ENCODE measurements at places on chromosomes 3 and 15.
A peak's percentile ranks its signal among the peaks of the same experiment; 100 is the strongest.

- DNase-seq: no peak
Observed at GRCh38 chr3:28835249-28835648, 445.6 kb upstream of the RBMS3 start.

- no peak for DNase-seq
Observed at GRCh38 chr3:4409415-4409814, 57.7 kb downstream of the SUMF1 start.

GRCh38 chr3:197550489-197550888, 5.3 kb downstream of the BDH1 start:
- no peak for DNase-seq

- DNase-seq: no peak
Observed at GRCh38 chr3:133440652-133441051, 40.8 kb downstream of the BFSP2 start.

GRCh38 chr15:66701422-66702034, 508 bp upstream of the SMAD6 start:
- no peak for DNase-seq

- no peak for DNase-seq
Observed at GRCh38 chr3:113051787-113052186, 61.0 kb downstream of the GTPBP8 start.

GRCh38 chr15:85756411-85757072, 38.2 kb downstream of the KLHL25 start:
- DNase-seq: no peak

GRCh38 chr3:49161197-49161596, 4.9 kb downstream of the CCDC71 start:
- no peak for DNase-seq

- no peak for DNase-seq
Observed at GRCh38 chr3:49341996-49342395, 2.1 kb upstream of the USP4 start.

- DNase-seq: no peak
Observed at GRCh38 chr3:130814691-130815472, 68.3 kb upstream of the PIK3R4 start.

DNA sequence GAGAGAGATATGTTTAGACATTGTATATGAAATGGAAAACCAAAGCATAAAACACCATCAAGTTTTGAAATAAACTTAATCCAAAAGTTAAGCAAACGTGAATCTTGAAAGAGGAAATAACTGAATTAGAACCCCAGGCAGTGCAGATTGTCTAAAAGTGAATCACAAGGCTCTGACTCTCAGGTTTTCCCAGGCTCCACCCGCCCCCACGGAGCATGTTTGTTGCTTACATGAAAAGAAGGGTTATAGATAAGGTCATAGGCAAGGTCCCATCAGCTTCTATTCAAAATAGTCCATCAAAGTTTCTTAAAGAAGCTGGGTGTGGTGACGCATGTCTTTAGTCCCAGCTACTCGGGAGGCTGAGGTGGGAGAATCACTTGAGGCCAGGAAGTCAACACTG, 29.0 kb upstream of the SLMAP start:
- DNase-seq: no peak

DNA sequence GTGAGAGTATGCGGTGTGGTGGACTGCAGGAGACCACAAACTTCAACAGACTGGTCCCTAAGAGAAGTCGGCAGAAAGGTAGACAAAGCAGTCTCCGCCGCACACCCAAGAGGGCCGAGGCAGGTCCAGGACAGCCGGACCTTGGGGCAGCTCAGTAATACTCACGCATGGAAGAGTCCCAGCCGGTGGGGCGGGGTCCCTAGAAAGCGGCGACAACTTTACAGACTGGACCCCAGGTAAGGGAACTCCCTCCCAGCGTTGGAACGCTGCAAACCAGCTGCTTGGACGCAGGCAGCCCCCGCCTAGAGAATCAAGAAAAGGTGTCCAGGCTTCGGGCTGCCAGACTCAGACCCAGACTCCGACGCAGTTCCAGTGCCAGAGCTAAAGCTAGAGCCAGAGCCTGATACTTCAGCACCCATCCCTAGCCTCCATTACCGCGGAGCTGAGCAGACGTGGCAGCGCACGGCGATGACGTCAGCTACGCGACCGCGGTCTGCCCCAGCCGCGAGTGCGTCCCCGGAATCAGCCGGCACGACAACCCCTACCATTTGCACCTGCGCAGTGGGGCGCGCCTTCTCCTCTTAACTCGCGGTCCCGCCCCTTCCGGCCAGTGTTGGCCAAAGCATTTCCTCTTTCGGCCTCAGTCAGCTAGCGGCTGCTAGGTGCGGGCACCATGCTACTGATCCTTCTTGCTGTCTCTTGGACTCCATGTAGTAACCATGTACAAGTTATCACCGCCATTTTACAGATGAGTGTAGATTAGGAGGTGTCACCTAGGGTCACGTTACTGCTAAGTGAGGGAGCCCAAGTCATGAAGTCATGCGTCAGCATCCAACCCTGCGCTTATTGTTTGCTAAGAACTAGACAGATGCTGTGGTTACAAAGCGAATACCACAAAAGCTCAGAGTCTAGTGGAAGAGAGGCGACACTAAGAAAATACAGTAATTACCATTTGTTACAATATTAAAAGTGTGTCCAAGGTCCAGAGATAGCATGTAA, at the start of gene TMEM39A:
Gene TMEM39A (minus strand): TSS at position 445 of the 999 bp plus-strand sequence. CDS start 1,541 bp downstream, outside the sequence.
- DNase-seq: peak; percentile 94

DNA sequence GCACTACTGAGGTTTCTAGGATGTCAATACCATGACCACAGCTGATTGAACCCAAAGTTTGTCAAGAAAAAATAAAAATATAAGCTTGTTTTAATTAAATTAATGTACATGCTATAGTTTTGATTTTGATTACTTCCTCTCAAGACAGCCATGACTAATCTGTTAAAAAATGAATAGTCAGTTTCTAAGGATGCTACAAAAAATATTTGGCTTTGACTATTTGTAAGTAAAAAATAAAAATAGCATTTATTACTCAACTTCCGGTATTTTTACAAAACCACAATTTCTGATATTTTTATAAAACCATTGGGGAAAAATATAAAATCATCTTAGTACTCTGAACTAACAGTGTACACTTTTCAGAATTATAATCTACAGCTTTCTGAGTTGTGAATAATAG, 12.1 kb upstream of the TEX9 start:
- no peak for DNase-seq

- peak; percentile 6 for DNase-seq
Observed at GRCh38 chr3:57078344-57078634, 17.8 kb downstream of the SPATA12 start.

GRCh38 chr15:50425219-50425618, 1.0 kb downstream of the USP8 start:
- no peak for DNase-seq

GRCh38 chr3:6578526-6578925, 282.4 kb upstream of the GRM7 start:
- no peak for DNase-seq

DNA sequence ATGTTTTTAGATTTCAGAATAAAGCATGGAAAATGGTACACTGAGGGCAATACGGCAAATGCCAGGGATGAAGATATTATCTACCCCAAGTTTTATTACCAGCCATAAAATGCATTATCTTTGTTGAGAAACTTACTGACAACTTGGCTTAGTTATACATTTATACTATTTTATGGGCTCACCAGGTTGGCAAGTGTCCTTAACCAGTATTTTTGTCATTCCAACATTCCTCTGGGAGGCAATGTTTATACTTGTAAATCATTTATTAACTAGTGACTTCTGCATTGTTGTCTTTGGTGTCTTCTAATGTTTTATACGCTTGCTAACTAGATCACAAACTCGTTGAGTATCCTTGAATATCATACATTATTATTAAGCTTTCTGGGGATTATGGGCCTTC, 18.0 kb upstream of the ADGRG7 start:
- DNase-seq: no peak

DNA sequence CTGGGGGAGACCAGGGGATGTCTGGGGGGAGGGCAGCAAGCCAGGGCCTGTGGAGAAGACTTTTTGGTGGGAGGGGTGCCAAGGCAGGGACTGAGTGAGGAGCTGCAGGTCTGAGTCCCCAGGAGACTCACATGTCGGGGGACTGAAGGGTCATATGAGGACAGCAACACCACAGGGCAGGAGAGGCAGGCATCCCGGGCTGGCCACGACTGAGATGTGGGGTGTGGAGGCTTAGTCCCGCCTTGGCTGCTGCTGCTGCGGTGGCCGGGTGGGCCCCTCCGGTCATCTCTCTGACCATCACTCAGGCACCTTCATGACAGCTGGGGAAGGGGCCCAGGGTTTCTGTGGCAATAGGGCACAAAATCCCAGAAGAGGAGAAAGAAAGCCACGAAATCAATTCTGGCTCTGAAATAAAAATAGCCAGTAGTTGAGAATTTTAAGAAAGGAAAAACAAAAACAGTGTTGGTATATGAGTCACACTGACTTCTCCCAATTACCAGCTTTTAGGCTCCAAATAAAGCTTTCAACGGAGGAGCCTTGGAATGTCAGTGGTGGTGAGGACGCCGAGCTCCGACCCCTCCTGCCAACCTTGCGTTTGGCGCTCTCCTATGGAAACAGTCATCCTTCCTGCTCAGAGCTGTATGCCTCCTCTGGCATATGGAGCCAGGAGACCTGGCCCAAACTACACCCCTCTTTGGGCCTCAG, 52.9 kb upstream of the ITGA11 start:
- no peak for DNase-seq

DNA sequence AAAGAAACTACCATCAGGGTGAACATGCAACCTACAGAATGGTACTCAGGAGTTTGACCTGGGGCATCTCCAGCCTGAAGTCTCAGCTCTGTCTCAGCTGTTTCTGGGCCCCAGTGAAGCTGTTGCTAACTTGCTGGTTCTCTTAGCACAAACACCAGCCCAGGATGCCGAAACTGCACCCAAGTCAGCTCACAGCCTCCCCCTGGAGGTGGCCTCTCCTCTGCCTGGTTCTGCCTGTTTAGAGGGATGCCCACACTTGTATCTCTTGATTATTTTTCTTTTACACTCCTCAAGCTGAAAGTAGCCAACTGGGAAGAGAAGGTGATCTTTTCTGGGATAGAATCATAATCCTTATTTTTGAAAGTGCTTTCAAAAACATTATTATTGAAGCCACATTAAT, 289.0 kb upstream of the RASGRP1 start:
- no peak for DNase-seq

DNA sequence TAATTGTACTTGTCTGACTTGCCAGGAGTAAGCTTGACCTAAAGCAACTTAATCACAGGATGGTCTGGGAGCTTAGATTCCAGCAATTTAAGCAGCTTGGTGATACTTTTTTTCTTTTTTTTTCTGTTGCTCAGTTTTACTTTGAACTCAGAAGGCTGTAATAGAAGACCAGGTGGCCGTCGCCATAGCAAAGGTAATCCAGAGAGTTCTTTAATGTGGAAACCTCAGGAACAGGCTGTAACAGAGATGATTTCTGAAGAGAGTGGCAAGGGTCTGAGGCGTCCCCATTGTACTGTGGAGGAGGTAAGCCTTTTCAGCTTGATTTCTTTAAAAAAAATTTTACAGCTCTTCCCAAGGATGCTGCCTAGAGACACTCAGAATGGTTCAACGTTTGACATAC, 20.1 kb downstream of the SENP2 start:
- DNase-seq: no peak

DNA sequence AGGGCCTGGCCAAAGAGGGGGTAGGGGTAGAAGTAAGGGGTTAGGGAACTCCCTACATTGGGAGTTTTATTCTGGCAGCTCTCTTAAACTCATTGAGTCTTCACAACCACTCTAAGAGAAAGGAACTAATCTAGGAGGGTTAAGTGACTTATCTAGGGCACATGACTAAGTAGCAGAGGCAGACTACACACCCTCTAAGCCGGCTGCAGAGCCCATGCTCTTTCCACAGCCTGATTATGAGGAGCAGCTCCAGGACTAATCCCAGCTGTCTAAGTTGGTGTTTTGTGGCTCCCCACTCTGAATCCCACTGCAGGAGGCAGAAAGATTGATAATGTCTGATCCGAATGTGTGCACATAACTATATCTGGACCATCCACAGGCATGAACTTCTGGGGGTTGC, 374.6 kb downstream of the EPHB1 start:
- DNase-seq: no peak

GRCh38 chr3:60743631-60744164, 507.6 kb downstream of the FHIT start:
- DNase-seq: no peak

DNA sequence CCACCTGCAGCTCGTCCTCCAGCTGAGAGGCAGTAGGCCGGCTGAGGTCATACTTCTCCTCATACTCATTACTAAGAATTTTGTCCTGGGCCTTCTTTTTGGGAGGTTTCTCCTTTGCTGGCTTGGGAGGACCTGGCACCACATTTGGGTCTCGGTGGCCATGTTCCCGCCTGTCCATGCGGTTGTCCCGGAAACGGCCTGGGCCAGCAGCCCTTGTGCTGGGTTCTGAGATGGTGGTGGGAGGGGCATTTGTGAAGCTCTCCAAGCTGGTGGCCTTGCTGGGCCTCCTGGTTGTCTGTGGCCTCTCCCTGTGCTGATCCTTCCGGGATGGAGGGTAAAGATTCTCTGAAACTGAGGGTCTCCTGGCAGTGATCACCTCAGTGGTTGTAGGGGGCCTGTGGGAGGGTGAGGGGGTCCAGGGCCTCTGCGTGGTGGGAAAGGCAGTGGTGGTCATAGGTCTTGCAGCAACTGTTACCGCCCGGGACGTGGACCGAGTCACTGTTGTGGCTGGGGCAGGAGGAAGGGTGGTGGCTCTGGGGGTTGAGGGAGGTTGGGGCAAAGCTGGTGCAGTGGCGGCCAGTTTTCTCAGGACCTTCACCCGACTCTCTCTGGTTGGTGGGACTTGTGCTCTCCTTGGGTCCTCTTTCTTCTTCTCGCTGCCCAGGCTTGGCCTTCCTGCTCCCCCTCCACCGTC, 2.5 kb downstream of the CCDC80 start:
- DNase-seq: no peak

- DNase-seq: no peak
Observed at GRCh38 chr15:32828507-32829186, 110.8 kb downstream of the GREM1 start.

DNA sequence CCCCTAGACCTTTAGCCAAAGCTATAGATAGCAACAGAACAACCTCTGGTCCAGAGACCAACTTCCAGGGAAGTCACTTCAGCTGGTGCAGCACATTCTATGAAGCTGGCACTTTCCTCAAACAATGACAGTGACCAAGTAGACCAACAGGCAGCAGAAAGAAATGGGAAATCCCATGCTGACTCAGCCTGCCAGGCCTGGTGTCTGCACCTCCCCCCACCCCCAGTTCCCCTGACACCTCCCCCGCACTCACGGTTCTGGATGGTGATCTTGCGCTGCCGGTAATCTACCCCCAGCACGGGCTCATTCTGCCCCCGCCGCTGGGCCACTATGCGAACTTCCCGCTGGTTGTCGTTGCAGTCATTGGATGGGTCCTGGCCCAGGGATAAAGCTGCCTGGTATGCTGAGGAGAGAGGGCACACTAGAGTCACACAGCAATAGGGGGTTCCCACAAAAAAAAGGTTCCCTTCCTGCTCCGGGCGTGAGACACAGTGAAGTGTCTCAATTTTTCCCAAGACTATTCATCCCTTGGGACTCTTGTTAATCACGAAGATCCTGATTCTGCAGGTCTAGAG, 17.0 kb downstream of the ILDR1 start:
- no peak for DNase-seq

- DNase-seq: no peak
Observed at GRCh38 chr3:141384575-141384974, 16.3 kb downstream of the ZBTB38 start.

- DNase-seq: no peak
Observed at GRCh38 chr3:142577696-142578328, 721 bp downstream of the ATR start.

All from activated naive CD4-positive, alpha-beta T cell (primary cell).